ENCODE measurements at places on chromosomes 7 and 10.

DNA sequence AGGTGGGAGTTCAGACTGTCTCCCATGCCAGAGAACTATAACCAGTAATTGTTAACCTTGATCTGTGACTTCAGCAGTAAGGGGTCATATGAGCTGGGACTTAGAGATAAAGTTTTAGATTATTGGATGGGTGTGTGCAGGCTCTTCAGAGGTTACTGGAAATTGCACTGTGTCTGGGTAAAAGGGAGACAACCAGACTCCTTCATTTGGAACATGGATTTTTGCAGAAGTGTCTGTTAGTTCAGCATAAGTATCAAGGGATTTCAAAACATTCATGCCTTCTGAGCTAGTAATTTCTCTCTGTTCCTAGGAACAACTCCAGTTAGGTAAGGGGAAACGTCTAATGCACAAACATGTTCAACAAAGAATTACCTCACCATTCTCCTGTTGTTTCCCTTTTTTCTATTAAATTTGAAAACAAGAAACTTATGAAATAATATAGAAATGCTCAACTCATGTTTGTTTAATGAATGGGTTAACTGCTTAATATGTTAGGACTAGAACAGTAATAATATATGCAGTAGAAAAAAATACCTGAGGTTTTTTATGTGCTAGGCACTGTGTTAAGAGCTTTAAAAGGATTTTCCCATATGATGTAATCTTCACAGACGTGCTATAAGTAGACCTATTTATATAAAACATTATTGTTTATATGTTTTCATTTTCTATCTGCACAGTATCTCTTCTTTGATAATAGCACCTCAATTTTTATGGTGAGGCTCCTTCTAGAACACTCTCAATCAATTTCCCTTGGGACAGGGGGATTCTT is 233.0 kb downstream of the CACNA2D1 start:
- DNase-seq, result no peak

DNA sequence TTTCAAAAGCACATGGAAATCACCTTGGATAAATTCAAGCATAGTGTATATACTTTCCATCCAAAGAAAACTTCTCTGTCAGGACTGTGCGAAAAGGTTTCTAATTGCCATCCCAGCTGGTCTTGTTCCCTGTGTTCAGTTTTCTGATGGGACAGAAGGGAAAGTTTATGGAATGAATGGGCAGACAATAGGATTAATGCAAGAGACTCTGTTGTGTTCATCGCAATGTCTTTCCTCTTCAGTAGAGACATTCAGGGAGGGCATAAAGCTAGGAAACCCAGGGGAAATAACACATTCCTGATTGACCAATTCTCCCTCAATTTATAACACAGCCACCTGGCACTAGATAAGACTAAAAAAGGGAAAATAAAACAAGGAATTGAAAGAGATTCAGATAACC is 78.9 kb downstream of the CACNA2D1 start:
- DNase-seq, result no peak

DNA sequence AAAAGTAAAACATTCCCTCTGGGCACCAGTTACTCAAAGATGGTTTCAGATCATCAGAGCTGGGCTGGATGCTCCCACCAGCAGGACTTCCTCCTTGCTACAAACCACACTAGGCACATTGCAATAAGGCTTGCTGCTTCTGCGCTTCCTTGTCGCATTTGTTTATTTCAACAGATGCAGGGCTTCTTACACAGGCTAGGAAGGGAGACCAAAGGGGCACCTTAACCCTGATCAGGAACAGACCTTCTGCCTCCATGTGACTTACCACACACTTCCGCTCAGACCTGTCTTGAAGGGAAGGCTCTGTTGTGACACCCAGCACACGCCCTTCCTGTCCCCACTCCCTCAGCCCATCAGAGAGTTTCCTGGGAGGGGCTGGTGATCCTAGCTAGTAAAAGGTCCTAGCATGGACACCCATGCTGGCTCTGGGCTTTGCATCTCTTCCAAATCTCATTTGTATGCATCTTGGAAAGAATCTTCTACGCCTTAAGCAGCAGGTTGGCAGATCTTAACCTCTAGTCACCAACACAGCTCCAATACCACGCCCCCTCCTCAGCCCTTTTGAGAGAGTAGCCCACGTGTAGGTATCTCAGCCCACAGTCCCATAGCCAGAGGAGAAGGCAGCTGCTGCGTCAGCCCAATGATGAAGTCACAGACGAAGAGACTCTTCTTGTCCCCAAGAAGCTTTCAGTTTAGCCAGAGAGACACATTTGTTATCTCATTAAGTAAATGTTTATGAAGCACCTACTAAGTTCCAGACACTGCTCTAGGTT is 47.1 kb upstream of the SVIL start:
- DNase-seq, result peak; percentile 87

DNA sequence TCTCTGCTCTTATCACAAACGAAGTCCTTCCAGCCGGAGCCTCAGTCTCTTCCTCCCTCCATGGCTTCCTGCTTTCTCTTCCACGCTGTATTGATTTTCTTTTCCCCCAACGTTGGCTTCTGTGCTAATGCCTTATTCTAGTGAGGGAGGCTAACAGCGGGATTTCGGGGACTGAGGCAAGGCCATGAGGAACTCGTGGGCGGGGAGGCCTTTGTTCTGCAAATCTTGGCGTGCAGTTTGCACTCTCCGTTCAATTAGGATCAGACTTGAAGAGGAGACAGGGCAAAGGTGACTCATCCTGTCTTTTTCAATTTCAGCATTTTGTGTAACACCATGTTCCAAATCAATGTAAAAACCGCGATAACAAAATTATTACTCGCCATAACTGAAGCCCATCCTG is 25.3 kb downstream of the EN2 start:
- no peak for DNase-seq

DNA sequence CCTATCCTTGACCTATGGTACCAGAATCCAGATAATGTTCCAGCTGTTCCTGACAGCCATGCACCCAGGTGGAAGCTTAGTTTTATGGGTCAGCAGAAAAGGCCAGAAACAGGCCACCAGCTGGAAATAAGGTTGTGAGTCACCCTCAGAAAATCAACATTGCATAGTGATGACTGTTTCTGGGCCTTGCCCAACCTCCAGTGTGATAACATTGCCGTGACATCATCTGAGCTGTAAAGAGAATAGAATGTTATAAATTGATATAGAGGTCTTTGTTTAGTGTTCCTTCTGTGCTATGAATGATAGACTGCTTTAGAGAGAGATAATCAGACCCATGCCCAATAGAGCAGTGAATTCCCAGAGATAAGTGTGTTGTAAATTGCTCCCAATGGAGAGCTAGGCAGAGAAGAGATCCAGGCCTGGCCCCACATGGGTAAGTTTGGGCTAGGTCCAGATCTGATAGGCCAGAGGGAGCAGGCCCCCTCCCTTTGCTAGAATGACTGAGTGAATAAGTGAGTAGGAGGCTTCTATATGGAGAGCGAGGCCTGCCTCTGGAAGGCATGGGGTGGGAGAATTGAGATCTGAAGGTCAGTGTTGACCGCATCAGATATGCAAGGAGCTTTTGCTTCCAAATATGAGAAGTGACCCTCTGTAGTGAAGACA is 14.2 kb upstream of the HPS1 start:
- no peak for DNase-seq

- DNase-seq, result no peak
Observed at GRCh38 chr10:131016556-131016955, 295.0 kb downstream of the TCERG1L start.

DNA sequence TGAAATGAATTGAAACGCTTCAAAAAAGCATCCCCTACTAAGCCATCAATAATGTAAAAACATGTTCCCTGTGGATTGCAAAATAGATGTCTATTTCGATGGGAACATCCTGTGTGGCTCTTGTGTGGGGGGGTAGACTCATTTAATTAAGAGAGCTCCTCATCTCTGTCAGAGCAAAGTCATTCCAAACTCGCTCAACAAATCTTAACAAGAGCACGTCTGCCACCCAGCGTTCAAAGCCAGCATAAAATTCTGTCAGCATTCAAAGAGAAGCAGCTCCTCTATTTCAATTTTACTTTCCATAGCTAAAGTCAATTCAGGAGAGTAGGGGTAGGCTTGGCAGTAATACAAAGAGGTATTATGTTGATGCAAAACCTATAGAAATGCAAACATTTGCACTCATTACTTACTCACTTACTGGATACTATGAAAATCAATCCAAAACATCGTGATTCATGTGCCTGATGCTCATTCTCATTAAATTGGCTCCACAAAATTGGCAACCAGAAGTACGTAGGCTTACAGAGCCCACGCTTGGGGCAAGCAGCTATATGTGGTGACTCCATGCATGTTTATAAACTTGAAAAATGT is 114.9 kb downstream of the IPMK start:
- peak; percentile 39 for DNase-seq

GRCh38 chr10:132446661-132447445 is 49.9 kb downstream of the PWWP2B start:
- DNase-seq, result peak; percentile 84

DNA sequence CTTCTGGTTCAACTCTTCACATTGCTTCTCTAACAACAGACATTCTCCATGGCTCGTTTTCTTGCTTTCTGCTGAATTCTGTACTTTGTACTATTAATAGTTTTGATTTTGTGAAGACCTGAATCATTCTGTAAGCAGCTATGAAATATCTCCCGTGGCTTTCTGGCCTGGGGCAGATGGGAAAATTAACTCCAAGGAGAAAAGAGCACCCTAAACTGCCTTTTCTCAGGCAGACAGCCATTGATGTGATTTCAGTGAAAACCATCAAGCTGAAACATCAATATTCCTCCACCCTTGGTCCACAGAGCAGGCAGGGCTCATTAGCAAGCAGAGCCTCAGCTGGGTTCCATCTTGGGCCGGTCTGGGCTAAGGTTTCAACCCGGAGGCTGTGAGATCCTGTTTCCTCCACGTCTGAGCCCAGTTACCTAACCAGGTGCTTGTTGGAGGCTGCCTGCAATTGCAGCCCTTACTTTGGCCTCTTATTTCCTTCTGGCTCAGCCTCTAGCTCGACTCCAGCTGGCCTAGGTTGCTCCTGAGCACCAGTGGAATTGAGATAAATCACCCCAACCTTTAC is 21.1 kb upstream of the EZH2 start:
- DNase-seq, result no peak

DNA sequence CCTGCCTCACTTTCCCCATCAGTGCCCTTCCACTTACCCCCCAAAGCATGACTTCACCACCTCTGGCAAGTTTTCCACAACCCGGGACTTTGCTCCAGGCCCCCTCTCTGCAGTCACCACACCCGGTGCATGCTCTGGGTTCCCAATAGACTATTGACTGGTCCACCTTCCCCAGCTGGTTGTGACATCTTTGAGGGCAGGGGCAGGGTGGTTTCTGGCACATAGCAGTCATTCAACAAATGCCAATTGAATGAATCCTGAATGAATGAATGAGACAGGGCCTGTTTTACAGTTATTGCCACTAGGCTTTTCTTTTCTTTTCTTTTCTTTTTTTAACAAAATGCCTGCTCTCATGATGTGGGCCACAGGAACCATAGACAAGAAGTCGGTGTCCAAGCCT is 28.8 kb upstream of the DOCK1 start:
- DNase-seq, result no peak

DNA sequence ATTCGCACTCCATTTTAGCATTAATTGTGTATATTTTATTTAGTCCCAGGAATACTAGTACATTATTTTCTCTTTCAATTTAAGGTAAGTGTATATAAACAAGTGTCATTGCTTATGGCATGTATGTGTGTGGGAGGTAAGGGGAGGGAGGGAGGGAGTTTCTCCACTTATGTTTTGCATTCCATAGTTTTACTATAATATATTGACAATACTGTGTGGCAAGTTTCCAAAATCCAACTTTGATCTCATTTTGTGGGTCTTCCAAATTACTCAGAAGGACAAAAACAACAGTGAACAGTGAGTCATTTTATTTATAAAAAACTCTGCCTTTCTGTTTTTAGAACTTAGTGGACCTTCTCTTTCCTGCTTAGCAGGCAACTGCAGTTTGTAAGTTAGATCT is 102.3 kb upstream of the SEMA3E start:
- no peak for DNase-seq

GRCh38 chr10:122227754-122228153 is 43.3 kb upstream of the BTBD16 start:
- DNase-seq, result no peak

DNA sequence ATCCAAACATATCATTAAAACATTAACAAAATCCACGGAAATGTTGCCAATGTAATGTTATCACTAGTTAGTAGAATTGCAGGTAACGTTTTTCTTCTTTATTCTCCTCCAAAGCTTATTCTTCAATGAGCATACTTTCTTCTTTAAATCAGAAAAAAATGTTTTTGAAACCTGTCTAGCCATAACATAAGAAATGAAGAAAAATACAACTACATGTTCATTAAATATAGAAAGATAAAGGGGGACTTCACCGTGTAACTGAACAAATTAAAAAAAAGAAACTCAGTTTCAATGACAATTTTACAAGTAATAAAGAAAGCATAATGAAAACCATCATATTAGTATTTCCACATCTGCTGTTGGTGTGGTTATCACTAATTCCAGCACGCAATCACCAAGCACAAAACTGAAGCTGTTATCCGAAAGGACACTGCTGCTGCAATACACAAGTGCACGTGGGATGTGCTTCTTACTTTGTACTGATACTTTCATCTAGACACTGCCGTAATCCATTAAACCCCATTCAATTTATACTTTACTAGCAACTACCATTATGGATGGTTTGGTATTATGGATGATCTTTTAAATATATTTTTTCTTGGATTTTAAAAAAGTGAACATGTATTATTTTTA is 9.6 kb downstream of the ESYT2 start:
- no peak for DNase-seq

GRCh38 chr10:70743430-70743788 is 41.8 kb downstream of the TBATA start:
- DNase-seq, result no peak

- DNase-seq, result peak; percentile 100
Observed at GRCh38 chr7:92621026-92621540, 30.9 kb upstream of the FAM133B start.

- no peak for DNase-seq
Observed at GRCh38 chr7:1362301-1362700, 97.0 kb downstream of the MICALL2 start.

- DNase-seq, result no peak
Observed at GRCh38 chr7:159321278-159321677, 176.6 kb upstream of the VIPR2 start.

- DNase-seq, result no peak
Observed at GRCh38 chr7:106243893-106244292, 40.9 kb downstream of the NAMPT start.

DNA sequence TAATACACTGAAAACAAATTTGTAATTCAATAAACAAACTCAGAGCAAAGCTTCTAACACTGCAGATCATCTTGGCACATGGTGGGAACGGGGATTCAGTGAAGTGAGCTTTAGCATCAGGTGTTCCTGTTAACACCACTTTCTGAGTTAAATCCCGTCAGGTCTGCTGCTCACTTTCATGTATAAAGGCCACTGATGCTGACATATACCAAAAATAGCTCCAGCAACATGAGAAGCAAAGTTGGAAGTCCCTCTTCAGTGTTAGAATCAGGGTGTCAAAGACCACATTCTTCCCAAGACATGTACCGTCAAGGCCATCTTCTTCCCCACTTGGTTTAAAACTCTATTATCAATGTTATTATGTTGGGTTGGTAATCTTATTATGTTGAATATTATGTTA is 11.7 kb upstream of the CACNA2D1 start:
- no peak for DNase-seq
